ENCODE measurements at places on chromosomes 7 and 10.

DNA sequence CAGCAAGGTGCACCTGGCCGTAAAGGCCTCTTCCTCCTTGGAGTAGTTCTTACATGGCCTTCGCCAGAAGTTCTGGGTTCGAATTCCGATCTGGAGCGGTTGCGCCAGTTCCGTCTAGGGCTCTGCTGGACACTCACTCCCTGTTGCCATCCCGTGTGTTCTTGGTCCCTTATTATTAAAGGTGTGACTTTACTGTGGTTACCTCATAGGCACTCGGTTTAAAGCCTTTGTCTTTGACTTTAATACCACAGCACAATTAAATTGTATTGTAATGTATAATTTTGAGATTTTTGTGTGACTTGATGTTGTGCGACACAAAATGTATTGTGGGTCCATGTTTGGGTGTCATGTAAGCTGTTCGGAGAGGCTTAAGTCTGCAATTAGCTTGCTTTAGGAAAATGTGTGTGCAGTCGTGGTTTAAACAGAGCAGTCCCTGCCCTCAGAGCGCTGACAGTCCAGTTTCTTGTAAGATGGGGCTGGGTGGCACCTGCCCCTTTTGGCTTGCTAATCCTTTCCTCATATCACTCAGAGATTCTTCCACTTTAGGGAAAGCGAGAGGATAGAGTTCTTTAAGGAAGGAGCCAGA is 919 bp downstream of the INPP5F start:
- no peak for DNase-seq

DNA sequence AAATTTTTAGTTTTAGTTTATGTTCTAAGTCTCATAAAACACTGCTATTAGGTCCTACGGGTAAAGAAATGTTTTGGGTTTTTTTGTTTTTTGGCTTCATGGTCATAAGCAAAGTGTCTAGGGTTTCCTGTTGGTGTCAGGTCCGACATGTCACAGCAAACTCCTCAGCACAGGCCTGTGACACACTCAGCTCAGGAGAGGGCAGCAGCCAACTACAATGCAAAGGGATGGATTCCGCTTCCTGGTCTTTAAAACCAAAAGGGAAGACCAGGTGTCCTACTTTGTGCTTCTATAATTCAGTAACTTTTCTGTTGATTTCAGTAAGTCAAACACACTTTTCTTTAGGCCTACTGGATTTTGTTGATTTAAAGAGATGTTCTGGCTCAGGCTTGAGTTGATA is 83.8 kb upstream of the MACROH2A2 start:
- no peak for DNase-seq

- no peak for DNase-seq
Measured at GRCh38 chr10:112532189-112532588, 85.2 kb downstream of the VTI1A start.

DNA sequence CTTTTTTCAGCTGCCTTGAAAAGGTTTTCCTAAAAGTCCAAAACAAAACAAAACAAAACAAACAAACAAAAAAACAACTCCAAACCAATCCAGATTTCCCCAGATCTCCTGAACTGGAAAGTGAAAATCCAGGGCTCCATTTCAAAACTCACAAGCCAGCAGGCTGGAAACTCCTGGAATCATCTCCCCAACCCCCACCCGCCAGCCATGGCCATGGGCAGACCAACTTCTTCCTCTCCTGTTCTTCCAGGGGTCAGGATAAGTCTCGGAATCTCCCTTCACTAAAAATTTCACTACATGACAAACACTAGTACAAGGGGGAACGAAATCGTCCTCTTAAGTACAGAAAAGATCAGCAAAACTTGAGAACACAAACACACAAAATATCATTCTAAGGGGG is 40.4 kb downstream of the GNA12 start:
- no peak for DNase-seq

DNA sequence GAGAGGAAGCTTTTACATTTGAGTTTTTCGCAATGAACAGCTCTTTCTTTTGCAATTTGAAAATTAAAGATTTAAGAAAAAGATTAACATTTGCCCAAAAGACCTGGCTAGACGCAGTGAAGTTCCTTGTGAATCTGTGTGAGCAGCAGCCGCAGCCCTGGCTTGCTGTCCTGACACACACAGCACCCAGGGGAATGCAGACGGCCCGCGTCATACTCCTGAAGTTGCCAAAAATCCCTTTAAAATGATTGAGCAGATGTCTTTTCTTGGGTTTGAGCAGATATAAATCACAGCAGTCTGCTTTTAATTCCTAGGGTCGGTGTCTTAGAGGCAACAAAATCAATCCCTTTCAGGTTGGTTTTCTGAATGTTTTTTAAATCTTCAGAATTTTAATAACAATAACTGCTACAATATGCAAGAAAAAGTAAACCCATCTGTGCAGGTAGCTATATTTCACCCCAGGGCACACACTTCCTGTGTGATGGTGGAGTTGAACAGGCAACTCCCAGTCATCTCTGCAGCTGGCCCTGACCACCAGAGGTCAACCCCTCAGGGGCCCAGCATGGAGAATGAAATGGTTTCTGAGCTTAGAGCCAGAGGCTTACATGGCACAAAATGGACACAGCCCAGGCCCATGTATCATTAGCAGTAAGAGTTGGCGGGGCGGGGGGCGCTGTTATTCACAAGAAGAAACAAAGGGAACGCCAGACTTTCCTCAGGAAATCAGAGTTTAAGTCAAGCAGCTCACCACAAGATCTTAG is 32.2 kb upstream of the TRIL start:
- no peak for DNase-seq

DNA sequence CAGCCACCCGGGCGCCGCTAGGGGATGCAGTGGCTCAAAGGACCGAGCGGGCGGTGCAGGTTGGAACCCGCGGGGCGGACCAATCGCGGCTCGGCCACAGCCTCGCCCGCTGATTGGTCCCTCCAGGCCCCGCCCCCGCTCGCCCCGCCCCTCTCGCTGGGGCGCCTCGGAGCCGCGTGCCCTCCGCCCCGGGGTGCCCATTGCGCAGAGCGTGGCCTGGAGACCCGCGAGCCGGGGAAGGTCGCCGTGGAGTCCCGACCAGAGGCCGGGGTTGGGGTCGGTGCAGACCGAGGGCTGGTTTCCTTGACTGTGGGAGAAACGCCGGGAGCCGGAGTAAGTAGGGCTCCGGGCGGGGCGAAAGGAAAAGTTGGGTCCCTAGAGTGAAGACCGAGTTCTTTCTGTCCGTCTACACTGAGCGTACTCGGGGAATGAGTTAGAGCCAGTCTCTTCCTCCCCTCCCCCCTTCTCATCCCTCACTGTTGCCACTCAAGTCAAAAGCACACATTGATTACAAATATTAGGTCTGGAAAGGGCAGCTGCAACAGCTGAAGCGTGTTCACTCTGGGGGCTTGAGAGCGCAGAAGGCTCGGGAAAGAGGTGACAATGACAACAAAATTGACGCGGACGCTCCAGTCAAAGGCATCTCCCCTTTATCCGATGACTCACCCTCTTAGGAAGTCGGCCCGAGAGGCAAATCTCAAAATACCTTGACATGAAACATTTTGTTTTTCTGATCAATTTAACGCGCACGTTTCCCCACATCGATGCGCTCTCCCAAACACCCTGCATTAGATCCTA is 843 bp upstream of the GATA3 start:
- DNase-seq, result no peak

- no peak for DNase-seq
Measured at GRCh38 chr7:74585844-74586243, 71.7 kb upstream of the GTF2I start.

DNA sequence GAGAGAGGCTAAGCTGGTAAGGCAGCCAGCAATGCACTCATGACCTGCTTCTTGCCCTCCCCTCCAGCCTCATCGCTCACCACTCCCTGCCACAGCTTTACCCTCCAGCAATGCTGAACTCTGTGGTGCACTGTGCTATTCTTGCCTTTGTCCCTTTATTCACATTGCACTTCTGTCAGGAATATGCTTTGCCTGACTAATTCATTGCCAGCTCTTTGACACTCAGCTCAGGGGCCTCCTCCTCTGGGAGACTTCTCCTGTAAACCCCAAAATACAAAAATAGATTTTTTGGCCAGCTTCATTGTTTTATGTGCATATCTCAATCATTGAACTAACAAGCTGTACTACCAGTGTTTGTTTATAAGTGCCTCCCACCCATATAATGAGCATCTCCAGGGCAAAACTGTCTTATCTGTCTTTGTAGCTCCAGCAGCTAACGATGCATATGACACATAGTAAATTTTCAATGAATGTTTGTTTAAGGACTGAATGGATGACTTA is 8.2 kb downstream of the CNNM1 start:
- DNase-seq, result no peak

- no peak for DNase-seq
Measured at GRCh38 chr10:78774999-78775711, 293.6 kb upstream of the ZMIZ1 start.

DNA sequence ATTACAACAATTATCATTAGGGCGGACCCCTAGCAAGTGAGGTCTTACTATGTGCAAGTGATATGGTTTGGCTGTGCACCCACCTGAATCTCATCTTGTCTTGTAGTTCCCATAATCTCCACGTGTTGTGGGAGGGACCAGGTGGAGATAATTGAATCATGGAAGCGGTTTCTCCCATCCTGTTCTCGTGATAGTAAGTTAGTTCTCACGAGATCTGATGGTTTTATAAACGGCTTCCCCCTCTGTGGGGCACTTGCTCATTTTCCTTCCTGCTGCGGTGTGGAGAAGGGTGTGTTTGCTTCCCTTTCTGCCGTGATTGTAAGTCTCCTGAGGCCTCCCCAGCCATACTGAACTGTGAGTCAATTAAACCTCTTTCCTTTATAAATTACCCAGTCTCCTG is 96.1 kb upstream of the CDK6 start:
- no peak for DNase-seq

- no peak for DNase-seq
Measured at GRCh38 chr7:65925040-65925439, 52.2 kb downstream of the VKORC1L1 start.

DNA sequence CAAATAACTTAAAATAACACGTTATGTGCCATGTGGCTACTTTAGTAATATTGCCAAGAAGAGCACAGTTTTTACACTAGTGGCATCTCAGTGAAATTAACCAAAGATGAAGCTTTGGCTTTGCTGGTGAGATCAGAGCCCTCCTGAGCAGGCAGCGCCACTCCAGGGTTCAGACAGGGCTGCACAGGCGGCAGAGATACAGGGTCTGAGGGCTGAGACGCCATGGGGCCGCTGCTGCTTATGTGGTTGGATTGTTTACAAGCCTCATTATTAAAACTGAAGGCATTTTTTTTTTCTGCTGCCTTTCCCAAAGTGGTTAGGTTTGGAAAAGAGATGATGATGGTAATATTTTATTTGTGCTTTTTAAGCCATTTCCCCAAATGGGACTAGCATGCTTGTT is 68.8 kb upstream of the DNAJB6 start:
- no peak for DNase-seq

GRCh38 chr10:4186849-4187540 is 402.0 kb upstream of the KLF6 start:
- no peak for DNase-seq

Data from COR-L47 (cell line).